Activated naive CD8-positive, alpha-beta T cell treated with anti-CD3 and anti-CD28 coated beads for 36 hours (primary cell): ENCODE measurements at places on chromosomes 11 and 22. TPM values are rescaled to one million over a fixed set of nuclear protein-coding genes. Genes with fewer than 3 reads are reported as not detected.

Gene SCN2B
- not detected for total RNA-seq

Gene OR6T1
- total RNA-seq = not detected

Gene CASP12
- not detected for total RNA-seq

Gene TPBGL
- 0.20 TPM for total RNA-seq

Gene TCN2
- 0.48 TPM for total RNA-seq

Gene FAM111A
- 85.7 TPM for total RNA-seq

Gene TEAD1
- total RNA-seq = 0.43 TPM

Gene APLNR
- not detected for total RNA-seq

Gene FUT4
- total RNA-seq = 6.2 TPM

Gene MN1
- total RNA-seq = 0.06 TPM

Gene KCNK7
- 0.62 TPM for total RNA-seq

Gene MPZL2
- 18.8 TPM for total RNA-seq

Gene ALX4
- not detected for total RNA-seq

Gene MYOD1
- total RNA-seq = not detected

Gene UPK3A
- total RNA-seq = not detected

Gene ISX
- not detected for total RNA-seq

Gene CLNS1A
- 194 TPM for total RNA-seq

Gene CSRP3
- not detected for total RNA-seq

Gene KCTD14
- 0.12 TPM for total RNA-seq

Gene MUC5B
- total RNA-seq = not detected

Gene TUBA8
- 1.2 TPM for total RNA-seq

Gene PHLDA2
- 1.3 TPM for total RNA-seq

Gene HMGXB4
- total RNA-seq = 37.5 TPM

Gene ADM2
- 6.7 TPM for total RNA-seq

Gene LRRC74B
- total RNA-seq = not detected

Gene GPR83
- total RNA-seq = 0.06 TPM

Gene ART1
- total RNA-seq = not detected

Gene SLC7A4
- total RNA-seq = 0.44 TPM

Gene WBP2NL
- 0.37 TPM for total RNA-seq

Gene ST14
- total RNA-seq = 0.14 TPM

Gene CCDC157
- total RNA-seq = 2.6 TPM

Gene SERPINH1
- 18.9 TPM for total RNA-seq

Gene SHANK2
- not detected for total RNA-seq

Gene VSIG2
- total RNA-seq = 0.18 TPM

Gene PHOX2A
- not detected for total RNA-seq

Gene OR51E2
- total RNA-seq = not detected

Gene IFITM10
- not detected for total RNA-seq

Gene NARS2
- 25.7 TPM for total RNA-seq

Gene GGT1
- total RNA-seq = 12.3 TPM

Gene IL18
- 0.14 TPM for total RNA-seq

Gene TMEM86A
- 0.25 TPM for total RNA-seq

Gene SLC37A2
- 0.47 TPM for total RNA-seq

Gene KRTAP5-11
- not detected for total RNA-seq

Gene SOX10
- not detected for total RNA-seq

Gene PRAME
- not detected for total RNA-seq

Gene MIOX
- not detected for total RNA-seq

Gene APOBEC3B
- total RNA-seq = 3.4 TPM

Gene FXYD6
- not detected for total RNA-seq

Gene UPB1
- total RNA-seq = not detected

Gene SMC1B
- total RNA-seq = 2.1 TPM

Gene MRGPRX3
- total RNA-seq = not detected

Gene KCNJ1
- total RNA-seq = not detected
